GM12878 (cell line): ENCODE measurements at places on chromosomes 11 and 22. TPM values are rescaled to one million over a fixed set of nuclear protein-coding genes. Genes with fewer than 3 reads are reported as not detected.

DNA sequence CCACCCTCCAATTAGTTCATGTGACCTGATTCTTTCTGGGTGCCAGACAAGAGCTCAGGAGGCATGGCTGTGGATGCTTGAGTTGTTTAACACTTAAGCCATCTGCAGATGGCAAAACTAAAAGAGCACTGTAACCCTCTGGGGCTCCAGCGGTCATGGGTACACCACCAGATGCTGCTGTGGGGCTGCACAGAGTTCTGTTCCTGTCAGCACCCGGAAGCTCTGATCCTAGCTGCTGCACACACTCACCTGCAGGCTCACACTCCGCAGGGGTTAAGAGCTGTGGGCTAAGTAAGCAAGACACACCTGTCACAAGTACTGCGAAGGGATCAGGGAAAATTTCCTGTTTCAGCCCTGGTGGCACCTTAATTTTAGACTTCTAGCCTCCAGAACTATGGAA is 307.8 kb downstream of the C11orf87 start:
- DNase-seq: no peak

The PHOX2A gene
- not detected in 2 replicates for polyA plus RNA-seq

The MYOD1 gene
- polyA plus RNA-seq: not detected in 2 replicates

GRCh38 chr11:130088217-130088616 is 18.5 kb downstream of the APLP2 start:
- DNase-seq: no peak

- DNase-seq: no peak
Measured at GRCh38 chr11:75986966-75987365, 172.0 kb downstream of the UVRAG start.

DNA sequence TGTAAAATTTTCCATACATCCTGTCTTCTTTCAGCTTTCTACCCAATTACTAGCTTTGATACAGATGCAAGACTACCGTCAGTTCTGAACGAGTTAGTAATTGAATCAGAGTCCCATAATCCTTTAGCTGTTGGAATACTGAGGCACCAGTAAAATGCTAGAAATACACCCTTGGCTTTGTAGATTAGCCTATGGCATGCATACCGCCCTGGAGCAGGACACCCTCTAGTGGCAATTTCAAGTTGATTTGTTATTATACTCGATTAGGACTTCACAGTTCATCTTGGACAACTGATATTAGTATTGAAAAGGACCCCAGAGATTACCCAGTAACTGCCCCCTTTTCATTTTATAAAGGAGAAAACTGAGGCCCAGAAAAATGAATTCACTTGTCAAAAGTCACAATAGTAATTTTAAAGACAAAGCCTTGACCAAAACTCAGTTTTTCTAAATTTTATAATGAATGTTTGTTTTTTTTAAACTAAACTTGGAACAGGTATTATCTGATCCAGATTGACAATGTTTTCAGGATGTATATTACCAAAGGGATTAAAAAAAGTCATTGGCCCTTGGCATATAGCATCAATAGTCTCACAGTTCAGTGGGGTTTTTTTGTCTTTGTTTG is 72.6 kb downstream of the HIPK3 start:
- no peak for DNase-seq
